ENCODE measurements at places on chromosomes 3 and 15. TPM values are rescaled to one million over a fixed set of nuclear protein-coding genes. Genes with fewer than 3 reads are reported as not detected.

DNA sequence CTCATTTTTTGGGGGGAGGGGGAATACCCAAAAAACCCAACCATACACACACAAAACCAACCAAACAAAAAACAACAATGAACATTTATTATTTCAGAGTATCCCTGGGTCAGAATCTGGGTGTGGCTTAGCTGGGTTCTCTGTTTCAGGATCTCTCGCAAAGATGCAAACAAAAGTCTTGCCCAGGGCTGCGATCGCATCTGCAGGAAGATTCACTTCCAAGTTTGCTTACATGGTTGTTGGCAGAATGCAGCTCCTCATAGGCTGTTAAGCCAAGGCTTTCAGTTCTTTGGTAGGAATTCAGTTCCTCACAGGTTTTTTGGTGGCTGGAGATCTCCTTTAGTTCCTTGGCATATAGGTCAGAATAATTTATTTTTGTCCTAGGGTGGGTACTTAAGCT, 13.7 kb upstream of the ARIH1 start:
- DNase-seq = no peak

- no peak for DNase-seq
Observed at GRCh38 chr3:148162132-148162531, 535.6 kb upstream of the AGTR1 start.

- no peak for DNase-seq
Observed at GRCh38 chr3:22606938-22607337, 596.2 kb upstream of the UBE2E2 start.

- DNase-seq = no peak
Observed at GRCh38 chr3:105537371-105538080, 170.8 kb downstream of the ALCAM start.

Gene FETUB
- polyA plus RNA-seq = not detected

Gene SPINK8
- polyA plus RNA-seq = not detected

DNA sequence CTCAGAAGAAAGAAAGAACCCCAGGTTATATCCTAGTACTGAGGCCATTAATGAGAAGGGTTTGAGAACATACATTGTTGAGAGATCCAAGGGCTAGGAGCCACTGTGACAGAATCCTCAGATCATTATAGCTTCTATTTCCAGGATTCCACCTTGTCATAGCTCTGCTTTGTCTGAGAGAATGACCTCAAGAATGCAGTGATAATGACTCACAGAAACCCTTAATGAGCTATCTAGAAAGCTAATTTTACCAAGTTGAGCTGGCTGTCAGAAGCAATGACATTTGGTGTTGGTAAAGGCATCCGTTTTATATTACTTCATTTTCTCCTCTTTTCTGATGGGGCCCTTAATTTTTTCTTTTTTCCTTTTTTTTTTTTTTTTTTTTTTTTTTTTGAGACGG, 10.9 kb downstream of the TRIP4 start:
- no peak for DNase-seq

DNA sequence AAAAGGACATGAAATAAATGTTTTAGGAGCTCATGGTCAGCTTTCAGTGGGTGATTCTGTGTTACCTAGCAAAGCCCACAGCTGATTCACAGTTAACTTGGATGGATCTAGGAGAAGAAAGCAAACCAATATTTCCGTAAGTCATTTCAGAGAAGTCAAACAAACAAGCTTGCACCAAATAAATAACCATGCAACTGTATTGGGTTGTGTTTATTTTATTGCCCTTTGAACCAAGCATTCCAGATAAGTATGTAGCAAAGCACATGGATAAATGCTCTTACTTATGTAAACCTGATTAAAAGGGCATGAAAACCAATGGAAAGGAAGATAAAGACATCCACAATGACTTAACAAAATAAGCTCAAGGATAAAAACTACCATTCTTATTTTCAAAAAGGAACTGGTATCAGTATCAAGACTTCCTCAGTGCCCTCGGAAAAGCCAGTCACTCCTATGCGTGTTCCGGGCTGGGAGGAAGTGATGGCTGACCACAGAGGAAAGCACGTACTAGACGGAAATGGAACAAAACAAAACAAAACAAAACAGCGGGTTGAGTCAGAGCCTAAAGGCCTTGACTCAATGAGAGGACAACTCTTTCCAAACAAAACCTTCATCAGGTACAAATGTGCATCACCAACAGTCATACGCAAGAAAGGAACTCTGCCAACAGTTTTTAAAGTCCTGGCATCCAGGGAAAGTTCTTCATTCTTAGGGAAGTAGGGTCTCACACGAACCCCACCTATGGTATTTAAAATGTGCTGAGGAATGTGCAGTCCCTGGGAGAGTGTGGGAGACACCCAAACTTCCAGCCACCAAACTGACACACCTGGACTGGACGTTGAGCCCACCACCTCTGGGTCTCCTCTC, 103.3 kb downstream of the SNRK start:
- DNase-seq = peak; percentile 97

Gene SATB1
- 6.0 TPM for polyA plus RNA-seq

DNA sequence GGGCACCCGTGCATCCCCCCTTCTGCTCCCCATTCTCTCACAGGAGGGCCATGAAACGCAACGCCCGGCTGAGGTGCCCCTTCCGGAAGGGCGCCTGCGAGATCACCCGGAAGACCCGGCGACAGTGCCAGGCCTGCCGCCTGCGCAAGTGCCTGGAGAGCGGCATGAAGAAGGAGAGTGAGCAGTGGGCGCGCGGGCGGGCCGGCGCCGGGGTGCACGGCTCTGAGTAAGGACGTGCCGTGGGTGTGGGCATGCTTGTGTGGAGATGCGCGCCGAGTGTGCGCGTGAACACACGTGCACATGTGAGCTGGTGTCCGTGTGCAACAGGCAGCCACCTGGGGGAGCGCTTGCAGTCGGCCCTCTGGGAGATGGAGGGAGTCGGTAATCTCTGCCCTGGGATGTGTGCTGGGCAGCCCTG, 28.1 kb downstream of the NR1I2 start:
- peak; percentile 47 for DNase-seq

Gene MAN2C1
- 198 TPM for polyA plus RNA-seq

GRCh38 chr15:69595009-69595791, 142.6 kb downstream of the RPLP1 start:
- DNase-seq = no peak

GRCh38 chr15:52318729-52319500, 23.3 kb upstream of the MYO5C start:
- no peak for DNase-seq

GRCh38 chr15:45376967-45377608, 1.3 kb downstream of the GATM start:
- DNase-seq = no peak

Gene PRICKLE2
- 3.0 TPM for polyA plus RNA-seq

Gene TGM4
- polyA plus RNA-seq = 0.11 TPM

Gene PLCH1
- 0.03 TPM for polyA plus RNA-seq

Gene CHDH
- 0.02 TPM for polyA plus RNA-seq

Gene LRRIQ4
- polyA plus RNA-seq = 0.04 TPM

- DNase-seq = peak; percentile 60
Observed at GRCh38 chr3:30319713-30320112, 286.7 kb upstream of the TGFBR2 start.

Gene MYNN
- 7.1 TPM for polyA plus RNA-seq

GRCh38 chr3:128447561-128448013, 19.1 kb downstream of the DNAJB8 start:
- no peak for DNase-seq

Gene ACAN
- polyA plus RNA-seq = not detected

- DNase-seq = no peak
Observed at GRCh38 chr15:64162478-64162868, 349 bp downstream of the PPIB start.

DNA sequence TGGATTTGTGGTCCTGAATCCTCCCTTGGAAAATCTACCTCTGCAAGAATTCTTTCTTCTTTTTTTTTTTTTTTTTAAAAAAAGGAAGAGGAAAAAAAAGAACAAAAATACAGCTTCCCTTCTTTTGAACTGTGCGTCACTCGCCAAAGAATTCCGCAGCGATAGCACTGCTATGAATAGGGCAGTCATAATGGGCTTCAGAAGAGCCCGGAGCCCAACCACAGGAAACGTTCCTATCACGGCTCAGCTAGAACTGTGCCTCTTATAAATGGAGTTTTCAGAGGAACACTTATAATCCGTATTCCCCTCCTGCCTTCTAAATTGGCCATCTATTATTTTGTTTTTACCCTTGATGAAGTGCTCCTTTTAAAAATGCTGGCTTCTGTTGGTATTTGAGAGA, 227.7 kb downstream of the ADAMTS17 start:
- peak; percentile 77 for DNase-seq

GRCh38 chr3:9452417-9452816, 55.0 kb downstream of the SETD5 start:
- DNase-seq = no peak

Gene HDC
- polyA plus RNA-seq = not detected

GRCh38 chr3:32575451-32576113, 4.9 kb upstream of the DYNC1LI1 start:
- DNase-seq = no peak

Gene BFSP2
- polyA plus RNA-seq = not detected

Gene RARB
- 15.3 TPM for polyA plus RNA-seq

GRCh38 chr15:70062321-70062956, 35.3 kb downstream of the TLE3 start:
- DNase-seq = peak; percentile 60

- no peak for DNase-seq
Observed at GRCh38 chr3:197829397-197830045, 38.5 kb downstream of the LRCH3 start.

DNA sequence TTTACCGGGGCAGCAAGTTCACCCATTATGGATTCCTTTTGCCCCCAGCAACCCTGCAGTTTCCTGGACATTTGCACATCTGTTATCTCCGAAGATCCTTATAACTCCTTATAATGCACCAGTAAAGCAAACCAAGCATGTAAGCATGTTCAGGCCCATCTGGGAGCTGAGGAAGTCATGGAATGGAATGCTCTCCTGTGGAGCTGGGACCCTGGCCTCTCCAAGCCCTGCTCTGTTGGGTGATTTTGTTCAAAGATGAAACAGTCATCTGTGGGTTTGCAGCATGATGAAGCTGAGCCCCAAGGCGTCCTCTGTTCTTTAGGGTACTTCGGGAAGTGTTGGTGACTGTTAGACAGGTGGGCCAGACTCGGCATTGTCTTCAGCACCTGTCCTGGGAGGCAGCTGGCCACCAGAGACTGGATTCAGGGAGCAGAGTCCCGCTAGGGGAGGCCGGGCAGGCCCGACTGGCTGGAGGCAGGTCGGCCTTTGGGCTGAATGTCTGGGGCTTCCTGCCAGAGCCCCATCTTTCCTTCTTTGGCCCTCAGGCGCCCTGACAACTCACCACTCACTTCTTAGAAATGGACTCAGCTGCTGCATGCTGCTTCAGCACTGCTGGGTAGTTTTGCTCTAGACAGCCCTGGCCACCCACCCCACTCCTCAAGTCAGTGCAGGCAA, 3.9 kb downstream of the DNAH1 start:
- no peak for DNase-seq

GRCh38 chr3:182182531-182182968, 470.8 kb downstream of the SOX2 start:
- DNase-seq = no peak

Gene PTPN23
- 8.5 TPM for polyA plus RNA-seq

DNA sequence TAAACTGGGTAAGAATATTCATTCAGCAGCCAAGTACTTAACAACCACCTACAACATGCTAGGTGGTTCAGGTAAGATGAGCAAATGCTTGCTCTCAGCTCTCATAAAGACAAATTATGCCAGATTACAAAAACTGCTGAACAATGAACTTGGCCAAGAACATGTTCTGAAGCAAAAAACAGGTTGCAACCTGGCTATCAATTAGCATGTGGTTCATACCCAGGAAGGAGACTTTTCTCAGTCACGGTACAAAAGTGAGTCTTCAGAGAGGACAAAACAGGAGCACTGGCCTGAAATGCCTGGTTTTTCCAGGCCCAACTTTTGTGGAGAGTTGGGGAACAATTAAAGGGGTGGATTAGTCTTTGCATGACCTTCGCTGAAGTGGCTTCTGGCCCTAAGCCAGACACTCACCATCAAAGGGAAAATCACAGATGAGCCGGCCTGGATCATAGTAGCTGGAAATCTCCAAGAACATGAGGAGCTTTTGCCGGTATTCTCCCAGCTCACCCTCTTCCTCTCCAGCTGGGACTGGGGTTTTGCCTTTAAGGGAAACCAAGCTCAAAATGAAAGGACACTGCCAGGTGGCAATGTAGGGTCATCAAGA, 7.6 kb upstream of the PLA2G4F start:
- DNase-seq = no peak

- DNase-seq = peak; percentile 48
Observed at GRCh38 chr3:172096881-172097420, 57.6 kb downstream of the FNDC3B start.

GRCh38 chr3:58192069-58192468, 18.7 kb downstream of the DNASE1L3 start:
- DNase-seq = no peak

Measured in endothelial cell of umbilical vein (primary cell).